GM18507 (cell line): ENCODE measurements at places on chromosomes 13 and 19.

GRCh38 chr19:29524912-29525831 lies 622 bp upstream of the VSTM2B start:
- DNase-seq: no peak

DNA sequence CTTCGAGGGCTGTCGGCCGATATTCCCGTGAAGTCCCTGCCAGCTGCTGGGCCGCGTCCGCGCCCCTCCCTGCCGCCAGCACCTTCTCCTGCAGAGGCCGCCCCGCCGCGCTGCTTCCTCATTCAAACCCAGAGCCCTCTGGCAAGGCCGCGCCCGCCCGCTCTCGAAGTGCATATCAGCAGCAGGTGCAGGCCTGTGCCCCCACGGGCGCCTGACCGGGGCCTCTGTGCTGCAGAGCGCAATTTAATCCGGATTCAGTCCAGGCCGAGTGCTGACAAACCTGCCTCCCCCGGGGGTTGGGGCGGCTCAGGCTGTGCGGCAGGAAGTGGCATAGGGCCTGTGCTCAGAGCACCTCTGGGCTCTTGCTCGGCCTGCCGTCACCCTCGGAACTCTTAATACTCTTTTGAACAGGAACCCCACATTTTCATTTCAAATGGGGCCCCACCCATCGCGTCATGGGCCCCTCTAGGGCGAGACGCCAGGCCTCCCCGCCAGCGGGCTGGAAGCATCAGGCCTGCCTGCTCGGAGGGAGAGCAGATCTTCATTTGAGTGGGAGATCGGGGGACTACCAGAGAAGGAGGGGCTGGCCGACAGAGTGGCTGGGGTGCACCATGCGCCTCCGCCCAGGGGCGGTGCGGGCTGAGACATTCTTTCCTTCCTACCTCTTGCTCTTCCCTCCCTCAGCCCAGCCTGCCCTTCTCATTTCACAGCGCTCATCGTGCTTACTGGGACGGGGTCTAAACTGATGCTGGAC lies 125.7 kb downstream of the TNFRSF19 start:
- DNase-seq: peak; percentile 53

GRCh38 chr13:111186305-111186935 lies 71.3 kb downstream of the ARHGEF7 start:
- no peak for DNase-seq

GRCh38 chr19:35350591-35350990 lies 2.9 kb downstream of the FFAR1 start:
- DNase-seq: no peak

DNA sequence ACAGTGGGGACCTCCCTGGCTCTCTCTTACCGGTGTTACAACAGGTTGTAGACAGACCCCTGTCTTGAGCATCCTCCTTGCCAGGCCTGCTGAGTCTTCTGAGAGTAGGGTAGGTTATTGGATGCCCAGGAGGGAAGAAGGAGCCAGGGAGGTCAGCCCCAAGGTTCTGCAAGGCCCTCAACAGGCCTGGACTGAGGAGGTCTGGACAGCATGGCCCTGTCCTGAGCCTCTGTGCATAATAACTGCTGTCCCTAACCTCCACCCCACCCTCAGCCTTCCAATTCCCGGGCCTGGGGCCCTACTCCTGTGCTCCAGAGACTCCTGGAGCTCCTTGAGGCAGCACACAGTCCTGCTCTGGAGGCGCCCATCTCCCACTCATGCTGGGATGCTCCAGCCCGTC lies 336 bp downstream of the CD22 start:
- no peak for DNase-seq

GRCh38 chr13:111211789-111212516 lies 96.8 kb downstream of the ARHGEF7 start:
- DNase-seq: no peak

- DNase-seq: no peak
Measured at GRCh38 chr19:50368649-50369570, 3.5 kb upstream of the NAPSA start.

- DNase-seq: no peak
Measured at GRCh38 chr13:114099918-114100445, 32.4 kb downstream of the RASA3 start.

GRCh38 chr13:48319531-48320398 lies 16.2 kb downstream of the RB1 start:
- no peak for DNase-seq

GRCh38 chr19:49801966-49802661 lies 11.0 kb downstream of the FUZ start:
- DNase-seq: no peak

- no peak for DNase-seq
Measured at GRCh38 chr19:58557221-58558065, 968 bp downstream of the UBE2M start.

DNA sequence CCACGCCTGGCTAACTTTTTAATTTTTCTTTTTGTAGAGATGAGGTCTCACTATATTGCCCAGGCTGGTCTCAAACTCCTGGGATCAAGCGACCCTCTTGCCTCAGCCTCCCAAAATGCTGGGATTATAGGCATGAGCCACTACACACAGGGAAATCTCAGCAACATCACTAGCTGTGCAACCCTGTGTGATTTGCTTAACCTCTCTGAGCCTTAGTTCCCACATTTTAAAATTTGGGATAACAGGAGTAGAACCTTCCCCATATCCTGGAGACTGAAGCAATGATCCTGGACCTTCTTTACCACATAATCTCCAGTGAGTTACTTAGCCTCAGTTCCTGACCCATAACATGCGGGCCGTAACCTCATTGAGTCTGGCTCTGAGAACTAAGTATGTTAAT lies 139.1 kb downstream of the IER2 start:
- no peak for DNase-seq

- no peak for DNase-seq
Measured at GRCh38 chr19:32040236-32040635, 305.2 kb upstream of the ZNF507 start.

DNA sequence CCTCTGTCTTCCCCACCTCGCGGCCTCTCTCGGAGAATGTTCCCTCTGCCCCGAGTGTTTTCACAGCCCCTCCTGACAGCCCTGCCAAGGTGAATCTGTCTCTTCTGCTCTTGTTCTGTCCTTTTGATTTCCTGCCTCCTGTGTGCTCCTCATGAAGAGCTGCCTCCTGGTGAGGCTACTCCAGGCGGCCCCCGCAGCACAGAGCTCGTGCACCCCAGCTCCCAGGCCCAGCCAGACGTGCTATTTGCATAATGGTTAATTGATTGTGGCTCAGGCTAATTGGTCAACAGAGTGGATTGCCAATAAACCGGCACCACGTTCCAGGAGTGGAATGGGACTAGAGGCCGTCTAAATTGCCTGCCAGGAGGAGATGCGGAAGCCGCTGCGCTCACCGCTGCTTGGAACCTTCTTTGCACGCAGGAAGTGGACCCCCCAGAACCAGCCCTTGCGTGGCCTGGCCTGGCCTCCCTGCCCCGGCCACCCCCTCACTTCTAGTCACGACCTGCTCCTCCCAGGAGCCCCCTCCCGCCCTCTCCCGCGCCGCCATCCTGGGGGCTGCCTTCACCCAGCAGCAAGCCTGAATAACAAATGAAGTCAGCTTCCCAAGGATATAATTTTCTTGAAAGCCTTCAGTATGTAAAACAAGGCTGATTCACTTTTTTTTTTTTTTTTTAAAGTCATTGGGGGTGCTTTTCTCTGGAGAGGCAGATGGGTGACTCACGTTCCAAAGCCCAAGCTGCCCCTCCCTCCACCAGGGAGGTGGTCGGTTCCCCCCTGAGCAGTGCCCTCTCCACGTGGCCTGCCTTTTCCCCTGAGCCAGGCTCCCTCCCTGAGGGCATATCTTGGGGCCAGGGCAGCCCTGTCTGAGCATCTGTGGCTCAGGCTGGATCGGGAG lies 144.0 kb downstream of the KDM4B start:
- no peak for DNase-seq

DNA sequence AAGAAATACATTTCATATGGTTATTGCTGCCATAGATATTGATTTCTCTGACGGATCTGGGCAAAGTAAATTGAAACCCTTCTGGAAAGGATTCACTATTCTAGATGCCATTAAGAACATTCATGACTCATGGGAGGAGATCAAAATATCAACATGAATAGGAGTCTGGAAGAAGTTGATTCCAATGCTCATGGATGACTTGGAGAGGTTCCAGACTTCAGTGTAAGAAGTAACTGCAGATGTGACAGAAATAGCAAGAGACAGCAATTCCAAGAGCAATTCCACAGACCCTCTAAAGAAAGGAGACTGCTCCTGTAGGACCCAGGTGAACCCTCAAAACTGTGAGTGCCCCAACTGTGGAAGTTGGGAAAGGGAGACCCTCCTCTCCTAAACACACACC lies 30.9 kb upstream of the KCTD12 start:
- no peak for DNase-seq

GRCh38 chr13:51804295-51805172 lies 571 bp upstream of the DHRS12 start:
- no peak for DNase-seq

DNA sequence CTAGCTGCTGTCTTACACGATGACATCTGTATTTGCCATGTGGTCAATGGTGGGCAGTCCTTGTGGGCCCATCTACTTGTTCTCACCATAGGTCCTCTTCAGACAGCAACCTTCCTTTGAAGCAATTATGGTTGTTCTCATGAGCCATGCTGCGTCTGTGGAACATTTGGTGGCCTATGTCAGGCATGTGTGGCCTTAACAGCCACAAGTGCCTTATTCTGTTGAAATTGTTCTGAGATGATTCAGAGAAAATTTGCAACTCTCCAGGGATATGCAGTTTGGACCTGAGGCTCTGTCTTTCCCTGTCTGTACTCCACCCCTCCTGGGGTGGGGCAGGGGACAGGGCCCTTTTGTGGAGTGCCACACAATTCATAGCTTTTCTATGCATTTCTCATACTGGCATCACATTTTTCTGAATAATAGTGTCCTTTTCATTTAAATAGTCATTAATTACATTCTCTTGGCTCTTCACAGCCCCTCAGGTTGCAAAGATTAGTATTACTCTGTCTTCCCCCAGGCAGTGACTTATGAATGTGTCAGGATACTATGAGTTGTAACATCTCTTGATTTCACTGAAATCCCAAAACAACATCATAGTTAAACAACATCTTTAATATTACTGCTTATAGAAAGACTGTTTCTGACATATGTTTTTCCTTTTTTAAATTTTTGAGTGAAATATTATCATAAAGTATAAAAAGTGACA lies 102.1 kb downstream of the ITGBL1 start:
- DNase-seq: no peak

DNA sequence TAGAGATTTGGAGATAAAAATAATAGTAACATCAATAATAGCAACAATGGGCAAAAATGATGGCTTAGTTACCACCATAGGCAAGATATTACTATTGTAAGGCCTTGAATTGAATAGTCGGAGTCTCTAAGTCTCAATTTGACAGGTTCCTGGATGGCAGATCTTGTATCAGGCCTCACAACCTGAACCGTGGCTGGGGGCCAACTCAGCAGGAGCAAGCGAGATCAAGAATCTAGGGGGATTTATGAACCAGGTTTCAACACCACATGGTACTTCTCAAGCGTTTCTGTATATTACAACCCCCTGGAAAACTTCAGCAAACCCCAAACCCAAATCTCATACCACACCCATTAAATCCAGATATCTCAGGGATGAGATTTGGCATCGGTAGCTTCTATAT lies 573.8 kb downstream of the LIG4 start:
- DNase-seq: no peak

- DNase-seq: no peak
Measured at GRCh38 chr19:48509467-48510194, 2.0 kb downstream of the LMTK3 start.

GRCh38 chr13:113617961-113618360 lies 33.4 kb downstream of the TFDP1 start:
- DNase-seq: no peak

DNA sequence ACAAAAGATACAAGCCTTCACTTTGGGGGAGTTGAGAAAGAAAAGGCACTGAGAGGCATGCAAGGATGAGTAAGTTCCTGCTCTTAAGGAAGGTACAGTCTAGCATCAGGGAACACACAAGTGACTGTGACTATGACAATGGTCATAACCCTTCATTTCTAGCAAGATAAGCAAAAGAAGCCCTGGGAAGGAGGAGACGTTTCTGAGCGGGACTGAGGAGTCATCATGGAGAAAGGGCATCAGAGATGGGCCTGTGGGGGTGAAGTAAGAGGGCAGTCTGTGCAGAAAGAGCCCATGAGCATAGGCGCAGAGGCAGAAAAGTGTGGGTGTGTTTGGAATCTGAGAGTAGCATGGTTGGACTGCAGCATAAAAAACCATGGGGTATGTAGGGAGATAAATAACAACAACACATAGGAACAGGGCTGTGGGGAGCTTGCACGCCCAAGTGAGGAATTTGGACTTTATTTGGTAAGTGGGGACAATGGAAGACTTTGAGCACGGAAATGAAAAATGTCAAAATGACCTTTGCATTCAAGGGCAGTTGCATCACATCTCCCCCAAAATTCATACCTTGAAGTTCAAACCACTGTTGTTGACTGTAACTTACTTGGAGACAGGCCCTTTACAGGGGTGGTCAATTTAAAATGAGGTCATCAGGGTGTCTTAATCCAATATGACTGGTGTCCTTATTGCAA lies 86.7 kb downstream of the MBNL2 start:
- no peak for DNase-seq
